NCI-H774 (cell line): ENCODE measurements at places on chromosomes 6 and 20.

DNA sequence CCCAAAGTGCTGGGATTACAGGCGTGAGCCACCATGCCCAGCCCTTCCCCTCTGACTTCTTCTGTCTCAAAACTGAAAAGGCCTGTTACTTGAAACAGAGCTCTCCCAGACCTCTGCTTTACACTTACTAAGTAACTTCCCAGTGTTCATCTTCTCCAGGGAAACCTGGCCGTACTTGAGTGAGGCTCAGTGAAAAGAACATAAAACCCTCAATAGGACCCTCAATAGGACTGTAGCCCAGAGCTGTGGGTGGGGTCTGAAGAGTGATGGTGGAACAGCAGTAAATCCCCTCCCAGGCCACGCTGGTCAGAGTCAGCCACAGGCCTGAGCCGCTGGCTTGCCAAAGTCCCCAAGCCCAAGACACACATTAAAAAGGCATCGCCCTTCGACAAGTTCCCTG, 145.4 kb downstream of the NFATC2 start:
- no peak for DNase-seq

- no peak for DNase-seq
Measured at GRCh38 chr6:113481458-113481857, 375.7 kb upstream of the MARCKS start.

- DNase-seq, result no peak
Measured at GRCh38 chr20:5657190-5657875, 92.9 kb upstream of the SHLD1 start.

DNA sequence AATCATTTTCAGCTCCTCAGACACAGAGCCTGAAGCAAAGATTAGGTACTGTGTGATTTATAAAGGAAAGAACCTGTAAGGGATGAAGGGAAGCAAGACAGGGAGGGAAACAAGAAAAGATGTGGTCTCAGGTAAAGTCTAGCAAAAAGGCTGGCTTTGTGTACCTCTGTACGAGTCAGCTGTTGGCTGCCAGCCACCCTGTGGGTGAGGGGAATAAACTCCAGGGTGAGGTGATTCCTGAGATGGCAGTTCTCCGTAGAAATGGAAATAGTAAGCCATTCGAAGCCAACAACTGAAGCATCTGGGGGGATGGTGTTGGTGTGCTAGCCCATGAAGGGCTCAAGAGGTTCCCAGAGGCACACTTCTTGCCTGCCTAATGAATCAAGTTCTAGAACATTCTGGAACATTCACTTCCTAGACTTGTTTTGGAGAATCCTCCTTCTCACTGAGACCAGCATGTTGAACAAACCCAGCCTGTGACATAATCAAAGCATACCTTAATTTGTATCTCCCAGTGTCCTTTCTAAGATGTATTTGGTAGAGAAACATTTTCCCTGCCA, 10.6 kb upstream of the TTPAL start:
- no peak for DNase-seq

- no peak for DNase-seq
Measured at GRCh38 chr6:161394437-161394836, 120.6 kb upstream of the AGPAT4 start.

DNA sequence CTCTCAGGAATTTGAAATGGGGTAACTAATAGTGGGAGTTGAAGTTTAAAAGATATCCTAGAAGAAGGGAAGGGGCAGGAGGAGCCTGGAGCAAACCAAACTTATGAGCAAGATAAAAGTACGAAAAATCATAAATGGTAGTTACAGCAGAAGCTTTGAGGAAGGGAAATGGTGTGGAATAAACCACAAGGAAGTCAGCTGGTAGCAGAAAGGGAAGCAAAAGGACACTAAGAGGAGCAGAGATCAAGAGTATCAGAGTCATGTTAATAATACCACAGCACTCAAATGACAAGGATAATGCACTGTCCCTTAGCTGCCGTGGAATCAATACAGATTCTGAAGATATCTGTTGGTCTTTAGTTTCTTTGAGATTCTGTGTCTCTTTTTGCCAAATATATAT, 44.9 kb upstream of the CCDC28A start:
- DNase-seq, result no peak

DNA sequence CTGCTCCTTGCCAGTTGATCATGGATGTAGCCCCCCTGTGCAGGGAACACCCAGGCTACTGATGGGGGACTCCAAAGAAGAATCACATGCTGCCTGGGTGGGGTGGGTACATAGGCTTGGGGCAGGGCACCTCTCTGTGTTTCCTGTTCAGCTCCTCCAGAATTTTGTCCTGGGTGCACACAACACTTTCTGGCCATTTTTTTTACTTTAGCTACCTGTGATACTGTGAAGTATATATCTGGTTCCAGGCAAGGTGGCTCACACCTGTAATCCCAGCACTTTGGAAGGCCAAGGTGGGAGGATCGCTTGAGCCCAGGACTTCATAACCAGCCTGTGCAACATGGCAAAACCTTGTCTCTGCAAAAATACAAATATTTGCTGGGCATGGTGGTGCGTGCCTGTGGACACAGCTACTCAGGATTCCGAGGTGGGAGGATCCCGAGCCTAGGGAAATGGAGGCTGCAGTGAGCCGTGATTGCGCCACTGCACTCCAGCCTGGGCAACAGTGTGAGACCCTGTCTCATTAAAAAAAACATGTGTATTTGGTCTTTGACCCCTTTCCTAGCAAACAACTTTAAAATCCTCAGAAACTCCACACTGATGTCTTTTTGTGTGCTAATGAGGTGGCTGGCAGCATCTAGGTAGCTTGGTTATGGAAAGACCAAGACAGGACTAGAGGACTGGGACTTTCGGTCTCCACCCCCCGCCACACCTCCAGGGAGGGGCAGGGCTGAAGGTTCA, 14.1 kb downstream of the SLC4A11 start:
- no peak for DNase-seq

GRCh38 chr20:19968466-19969073, 48.6 kb upstream of the NAA20 start:
- DNase-seq, result no peak

DNA sequence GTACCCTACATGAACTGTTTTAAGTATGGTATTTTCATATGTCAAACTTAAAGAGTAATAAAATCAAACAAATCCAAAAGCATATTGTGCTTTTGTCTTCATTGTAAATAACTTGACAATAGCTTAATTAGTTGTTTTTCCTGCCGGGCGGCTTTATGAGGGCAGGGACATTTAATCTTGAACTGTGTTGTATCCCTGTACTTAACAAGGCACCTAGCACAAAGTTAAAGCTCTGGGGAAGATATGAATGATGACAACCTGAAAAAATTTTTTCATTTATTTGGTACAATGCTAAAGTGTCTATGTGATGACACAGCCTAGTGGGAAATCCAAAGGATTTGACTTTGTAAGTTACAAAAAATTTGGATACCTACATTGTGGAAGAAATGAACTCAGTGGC, 502 bp upstream of the HACE1 start:
- DNase-seq, result no peak

GRCh38 chr6:108633436-108633835, 72.7 kb downstream of the FOXO3 start:
- DNase-seq, result no peak
